ENCODE measurements at places on chromosomes 6 and 20.

- no peak for DNase-seq
Observed at GRCh38 chr6:15561447-15562199, 101.2 kb downstream of the DTNBP1 start.

DNA sequence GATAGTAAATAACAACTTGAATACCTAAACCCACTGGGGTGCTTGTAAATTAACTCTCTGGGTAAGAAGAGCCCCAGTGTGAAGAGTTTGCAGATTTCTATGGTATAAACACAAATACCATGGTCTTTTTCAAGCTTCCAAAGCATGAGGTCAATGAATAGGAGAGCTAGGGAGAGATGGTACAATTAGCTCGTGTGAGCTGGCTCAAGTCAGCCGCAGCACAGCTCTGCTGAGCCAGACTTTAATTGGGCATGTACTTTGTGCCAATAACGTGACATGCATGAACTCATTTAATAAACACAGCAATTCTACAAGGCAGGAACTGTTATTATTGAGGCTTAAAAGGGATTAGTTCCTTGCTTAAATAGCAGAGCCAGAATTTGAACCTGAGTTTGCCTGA lies 684.2 kb downstream of the KIF16B start:
- no peak for DNase-seq

- DNase-seq = no peak
Observed at GRCh38 chr6:86937219-86938079, at the start of gene HTR1E. Gene HTR1E, plus strand, starts transcription at chr6:86937528. Its CDS starts 77,807 bp downstream, at chr6:87015335.

DNA sequence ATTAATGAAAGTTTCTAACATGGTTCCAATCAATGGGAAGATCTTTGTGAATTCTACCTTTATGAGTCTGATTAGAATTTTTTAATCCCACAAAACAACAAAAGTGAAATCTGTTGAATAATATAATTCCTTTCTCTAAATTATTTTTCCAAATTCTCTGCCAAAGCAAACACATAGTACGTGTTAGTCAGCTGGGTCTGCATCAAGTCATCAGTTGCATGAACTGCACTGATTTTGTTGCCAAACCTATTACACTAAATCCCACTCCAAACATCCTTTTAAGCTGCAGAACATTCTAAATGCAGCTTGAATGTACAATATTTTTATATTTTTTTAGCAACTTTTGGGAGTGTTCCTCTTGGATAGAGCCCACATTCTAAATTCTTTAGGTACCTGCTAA lies 199.0 kb upstream of the HSF2 start:
- DNase-seq = no peak

DNA sequence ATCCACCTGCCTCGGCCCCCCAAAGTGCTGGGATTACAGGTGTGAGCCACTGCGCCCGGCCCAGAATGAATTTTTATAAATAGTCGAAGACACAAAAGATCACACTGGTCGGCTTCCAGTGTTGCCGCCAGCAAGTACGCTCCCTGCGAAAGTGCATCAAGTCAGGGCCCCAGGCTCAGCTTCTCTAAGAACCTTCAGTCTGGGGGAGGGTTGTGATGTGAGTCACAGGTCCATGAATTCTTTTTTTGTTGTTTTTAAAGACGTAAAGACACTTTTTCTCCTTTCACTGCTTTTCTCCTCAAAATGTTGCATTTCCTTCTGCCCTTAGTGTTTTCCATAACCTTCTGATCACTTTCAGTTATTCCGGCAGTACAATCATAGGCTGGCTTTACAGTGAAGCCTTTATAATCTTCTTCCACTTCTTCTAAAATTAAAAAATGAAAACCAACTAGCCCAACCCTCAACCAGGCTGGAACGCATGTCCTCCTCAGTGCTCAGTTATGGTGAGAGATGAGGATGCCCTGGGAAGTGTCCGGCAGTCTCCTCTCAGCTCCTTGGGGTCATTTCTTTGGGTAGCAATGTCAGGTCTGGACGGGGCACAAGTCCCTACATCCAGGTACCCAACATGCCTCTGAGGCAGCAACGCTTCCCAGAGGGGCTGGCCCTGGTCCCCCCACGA lies 66.6 kb downstream of the CSE1L start:
- DNase-seq = no peak

- DNase-seq = no peak
Observed at GRCh38 chr6:132693478-132693877, 20.4 kb downstream of the VNN1 start.

DNA sequence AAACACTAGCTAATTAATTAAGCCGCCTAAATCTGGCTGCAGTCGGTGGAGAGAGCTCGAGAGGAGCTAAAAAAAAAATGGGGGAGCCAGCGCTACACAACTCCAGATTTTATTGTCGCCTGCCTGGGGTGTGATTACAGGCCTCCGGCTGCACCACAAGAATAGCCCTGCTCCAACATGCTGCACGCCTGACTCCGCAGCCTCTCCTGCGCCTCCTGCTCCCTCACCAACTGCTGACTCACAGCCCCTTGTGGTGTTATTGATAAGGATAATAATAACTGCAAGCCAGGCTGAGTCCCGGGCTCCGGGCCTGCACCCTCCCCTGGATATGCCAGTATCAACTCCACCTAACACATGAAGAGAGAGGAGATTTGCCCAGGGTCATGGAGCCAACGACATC lies 16.8 kb downstream of the SIRPA start:
- no peak for DNase-seq

DNA sequence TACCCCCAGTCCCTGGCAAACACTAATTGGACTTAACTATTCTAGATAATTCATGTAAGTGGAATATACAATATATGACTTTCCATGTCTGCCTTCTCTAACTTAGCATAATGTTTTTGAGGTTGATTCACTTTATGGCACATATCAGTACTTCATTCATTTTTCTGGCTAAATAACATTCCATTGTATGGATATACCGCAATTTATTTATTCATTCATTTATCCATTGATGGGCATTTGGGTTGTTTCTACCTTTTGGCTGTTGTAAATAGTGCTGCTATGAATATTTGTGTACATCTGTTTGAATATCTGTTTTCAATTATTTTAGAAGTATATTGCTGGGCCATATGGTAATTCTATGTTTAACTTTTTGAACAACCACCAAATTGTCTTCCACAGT lies 616.3 kb downstream of the UTRN start:
- DNase-seq = no peak

DNA sequence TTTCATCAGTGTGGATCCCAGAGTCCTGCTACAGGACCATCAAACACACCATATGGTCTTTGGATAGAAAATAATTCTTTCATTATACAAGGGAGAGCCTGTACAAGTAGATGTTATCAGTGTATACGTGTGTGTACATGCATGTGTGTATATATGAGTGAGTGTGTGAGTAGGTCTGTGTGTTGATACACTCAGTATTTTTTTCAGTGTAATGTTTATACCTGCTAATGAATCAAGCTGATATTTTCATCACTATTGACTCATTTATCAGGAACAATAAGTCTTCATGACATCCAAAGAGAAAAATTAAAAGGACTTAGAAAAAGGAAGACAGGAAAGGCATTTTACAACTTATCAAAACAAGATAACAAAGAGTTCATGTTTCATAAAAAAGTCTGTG lies 66.5 kb downstream of the EPM2A start:
- no peak for DNase-seq

DNA sequence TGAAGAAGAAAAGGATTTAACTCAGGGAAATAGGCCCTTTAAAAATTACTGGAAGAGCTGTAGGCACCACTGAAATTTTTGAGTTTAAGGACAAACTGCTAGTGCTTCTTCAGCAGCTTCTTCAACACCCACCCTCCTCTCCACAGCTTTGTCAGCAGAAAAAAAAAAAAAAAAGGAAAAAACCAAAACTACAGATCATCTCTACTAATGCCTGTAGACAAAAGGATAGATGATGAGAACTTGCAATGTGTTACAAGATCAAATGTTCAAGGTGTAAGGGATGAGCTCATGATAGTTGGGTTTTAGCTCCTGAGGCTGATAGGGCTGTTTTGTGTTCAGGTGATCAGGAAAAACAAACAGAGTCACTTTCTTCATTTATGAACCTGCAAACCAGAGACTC lies 55.2 kb upstream of the PREP start:
- DNase-seq = no peak

- DNase-seq = no peak
Observed at GRCh38 chr6:2534406-2535042, 216.2 kb downstream of the MYLK4 start.

DNA sequence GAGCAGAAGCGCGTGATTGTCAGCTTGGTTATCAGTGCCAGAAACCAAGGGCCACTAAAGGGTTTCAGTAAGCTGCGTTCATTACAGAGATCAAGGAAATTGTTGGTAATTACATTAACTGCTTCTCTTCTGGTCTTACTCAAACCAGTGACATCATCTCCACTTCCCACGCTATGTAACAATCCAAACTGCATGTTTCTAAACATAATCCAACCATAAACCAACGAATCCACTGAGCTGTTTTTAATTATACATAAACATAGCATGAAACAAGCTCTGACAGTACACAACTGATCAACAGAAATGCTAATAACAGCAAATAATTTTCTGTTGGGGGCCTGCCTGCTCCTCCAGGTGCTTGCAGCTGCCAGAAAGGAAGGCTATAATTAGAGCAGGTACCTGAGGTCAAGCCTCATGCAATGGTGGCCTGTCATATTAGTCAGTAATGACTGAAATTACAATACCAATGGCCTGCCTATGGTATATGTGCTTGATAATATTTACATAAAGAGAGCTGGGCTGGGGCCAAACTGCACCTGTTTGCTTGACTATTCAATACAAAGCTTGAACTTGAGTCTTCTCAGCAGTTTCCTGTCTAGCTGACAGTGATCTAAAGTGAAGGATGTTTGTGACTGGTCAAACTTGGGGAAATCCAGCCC lies 40.1 kb downstream of the ILRUN start:
- DNase-seq = no peak

GRCh38 chr6:122798099-122798641 lies 9.1 kb downstream of the SMPDL3A start:
- DNase-seq = no peak

DNA sequence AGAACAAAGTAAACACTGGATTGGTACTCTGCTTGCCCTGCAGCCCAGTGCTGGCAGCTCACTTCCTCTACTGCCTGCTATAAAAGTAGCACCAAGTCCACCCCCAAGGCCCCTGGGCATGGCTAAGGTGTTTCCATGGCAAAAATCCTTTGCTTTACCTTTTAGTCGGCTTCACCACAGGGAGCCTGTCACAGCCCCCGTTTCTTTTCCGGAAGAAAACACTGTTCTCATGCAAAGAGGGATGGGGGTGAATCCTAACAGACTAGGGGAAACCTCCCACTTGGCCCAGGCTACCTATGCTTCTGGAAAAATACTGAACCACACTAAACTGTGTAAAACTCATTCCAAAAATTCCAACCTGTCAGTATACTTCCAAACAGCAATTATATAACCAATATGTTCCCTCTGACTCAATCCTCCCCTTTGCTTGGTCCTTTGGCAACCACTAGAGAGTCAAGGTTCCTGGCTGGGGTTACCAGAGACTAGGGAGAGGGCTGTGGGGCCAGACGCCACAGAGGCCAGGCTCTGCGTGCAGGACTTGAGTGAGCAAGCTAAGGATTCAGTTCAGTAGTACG lies 16.1 kb downstream of the PPIL1 start:
- no peak for DNase-seq

- DNase-seq = no peak
Observed at GRCh38 chr20:24402188-24402587, 67.2 kb upstream of the SYNDIG1 start.

- DNase-seq = no peak
Observed at GRCh38 chr6:89566930-89567629, 71.5 kb downstream of the LYRM2 start.

DNA sequence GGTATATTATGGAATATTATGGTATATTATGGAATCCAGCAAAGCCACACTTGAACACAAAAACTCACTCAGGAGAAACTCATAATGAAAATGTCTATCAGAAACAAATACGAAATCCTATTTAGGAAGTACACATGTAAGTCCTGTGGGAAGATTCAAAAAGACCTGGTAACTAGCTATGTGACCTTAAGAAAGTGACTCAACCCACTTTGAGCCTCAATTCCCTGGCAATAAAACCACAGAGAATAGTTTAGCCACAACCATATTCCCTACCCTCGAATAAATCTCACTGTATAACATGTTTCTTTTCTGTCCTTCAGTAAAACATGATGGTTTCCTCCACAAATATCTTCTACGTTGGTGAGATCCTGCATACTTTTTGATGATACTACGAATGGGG lies 56.4 kb downstream of the ZMYND8 start:
- no peak for DNase-seq

GRCh38 chr20:51093240-51093763 lies 70.4 kb upstream of the KCNG1 start:
- DNase-seq = no peak

DNA sequence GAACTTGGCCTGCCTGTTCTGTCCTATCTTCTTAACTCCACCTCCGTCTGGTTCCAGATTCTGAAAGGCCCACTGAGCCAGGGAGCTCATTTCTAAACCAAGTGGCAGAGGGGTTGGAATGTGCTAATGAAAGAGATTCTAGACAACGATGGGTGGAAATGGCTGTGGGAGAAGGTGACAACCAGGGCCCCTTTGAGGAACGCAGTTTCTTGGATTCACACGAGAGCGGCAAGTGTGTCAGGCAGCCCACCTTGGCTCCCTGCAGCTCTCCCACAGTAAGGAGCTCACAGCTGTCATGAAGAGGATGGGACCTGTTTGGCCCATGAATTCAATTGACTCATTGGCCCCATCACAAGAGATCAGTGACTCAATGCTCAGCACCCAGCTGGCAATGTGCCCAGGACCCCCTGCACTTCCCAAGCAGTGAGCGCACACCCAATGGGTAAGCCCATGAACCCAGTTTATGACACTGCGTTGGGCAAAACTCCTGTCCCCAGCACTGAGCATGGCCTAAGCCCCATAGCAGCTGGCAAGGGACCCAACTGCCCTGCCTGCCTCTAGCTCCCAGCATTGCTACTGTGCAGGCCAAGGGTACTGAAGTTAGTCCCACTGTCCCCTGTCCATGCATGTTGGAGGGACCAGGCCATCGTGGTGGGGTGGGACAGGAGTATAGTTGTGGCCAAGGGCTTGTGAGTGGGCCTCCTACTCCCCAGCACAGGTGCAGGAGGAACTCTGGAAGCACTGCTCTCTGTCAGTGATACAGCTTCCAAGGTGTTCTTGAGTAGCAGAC lies 16.4 kb downstream of the MRPS18A start:
- no peak for DNase-seq

DNA sequence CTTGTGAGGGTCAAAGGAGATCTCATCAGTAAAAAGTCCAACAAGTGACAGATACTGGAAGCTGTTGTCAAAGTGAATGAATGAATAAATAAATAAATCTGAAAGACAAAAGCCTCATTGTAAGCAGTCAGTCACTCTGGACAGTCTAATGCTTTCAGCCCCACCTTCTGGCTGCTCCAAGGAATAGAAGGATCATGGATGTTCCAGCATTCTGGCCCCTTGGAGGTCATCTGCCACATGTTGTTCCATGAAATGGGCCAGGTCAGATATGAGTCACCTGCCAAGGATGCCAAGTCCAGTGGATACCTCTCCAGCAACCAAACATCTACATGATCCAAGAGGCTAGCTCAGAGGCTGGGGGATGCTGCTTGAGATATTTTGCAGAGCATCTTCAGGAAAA lies 185.6 kb downstream of the BMP7 start:
- DNase-seq = no peak

DNA sequence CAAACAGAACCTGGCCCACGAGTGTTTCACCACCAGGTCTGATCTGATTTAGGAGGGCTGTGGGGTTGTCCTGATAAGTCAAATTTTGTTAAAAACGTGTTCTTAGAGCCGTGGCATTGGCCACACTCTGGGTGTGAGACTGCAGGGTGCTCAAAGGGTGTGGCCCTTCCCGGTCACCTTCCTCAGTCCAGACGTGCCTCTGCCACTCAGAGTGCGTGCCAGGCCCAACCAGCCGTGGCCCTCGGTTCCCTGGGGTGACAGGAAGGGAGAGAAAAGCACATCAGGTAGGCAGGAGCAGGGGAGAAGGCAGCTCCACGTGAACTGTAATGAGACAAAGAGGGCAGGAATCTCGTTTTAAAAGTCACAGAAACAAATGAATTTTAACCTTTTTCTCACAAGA lies 115.4 kb downstream of the FAM120B start:
- DNase-seq = no peak
